ENCODE measurements at places on chromosomes 12 and 14.

- no peak for DNase-seq
Measured at GRCh38 chr12:49013428-49013827, 5.1 kb downstream of the PRKAG1 start.

DNA sequence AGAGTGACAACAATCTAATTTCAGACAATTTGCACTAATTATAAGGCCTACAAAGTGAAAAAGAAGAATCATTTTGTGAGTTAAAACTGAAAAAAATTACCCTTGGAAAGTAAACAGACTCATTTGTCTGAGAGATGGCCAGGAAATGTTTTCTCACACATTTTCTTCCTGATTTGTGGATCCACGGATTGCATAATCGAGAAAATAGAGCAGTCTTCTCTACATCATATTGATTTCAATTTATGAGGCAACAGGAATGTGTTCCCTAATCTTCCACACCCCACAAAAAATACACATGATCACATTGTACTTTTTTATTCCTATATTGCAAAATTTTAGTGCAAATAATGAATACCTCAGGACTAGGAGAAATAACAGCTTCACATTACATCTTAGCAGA is 160.8 kb downstream of the CCER1 start:
- no peak for DNase-seq

DNA sequence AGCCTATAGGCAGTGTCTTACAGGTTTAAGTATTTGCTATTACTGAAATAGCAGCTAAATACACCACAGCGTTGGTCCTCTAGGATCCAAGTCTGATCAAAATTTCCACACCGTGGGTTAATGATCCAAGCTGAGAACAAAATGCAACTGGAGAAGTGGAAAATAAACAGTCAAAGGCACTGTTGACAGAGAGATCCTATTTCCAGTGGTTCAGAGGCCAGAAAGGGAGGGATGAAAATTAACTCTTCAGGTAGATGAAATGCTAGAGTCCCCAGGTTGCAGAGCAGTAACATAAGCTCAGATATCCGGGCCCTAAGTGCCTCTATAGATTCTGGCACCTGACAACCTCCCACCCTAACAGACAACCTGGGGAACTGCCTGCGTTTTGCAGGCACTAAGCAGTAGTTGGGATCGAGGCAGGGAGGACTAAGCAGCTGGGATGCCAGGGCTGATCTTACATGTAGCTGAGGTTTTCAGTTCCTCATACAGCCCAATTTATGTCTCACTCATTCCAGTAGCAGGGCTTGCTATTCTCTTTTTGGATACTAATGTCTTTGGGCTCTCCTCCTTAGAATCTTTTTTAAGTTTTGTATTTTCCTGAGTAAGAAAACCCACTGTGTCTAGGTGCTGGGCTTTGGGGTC is 42.7 kb upstream of the CRACR2A start:
- no peak for DNase-seq

DNA sequence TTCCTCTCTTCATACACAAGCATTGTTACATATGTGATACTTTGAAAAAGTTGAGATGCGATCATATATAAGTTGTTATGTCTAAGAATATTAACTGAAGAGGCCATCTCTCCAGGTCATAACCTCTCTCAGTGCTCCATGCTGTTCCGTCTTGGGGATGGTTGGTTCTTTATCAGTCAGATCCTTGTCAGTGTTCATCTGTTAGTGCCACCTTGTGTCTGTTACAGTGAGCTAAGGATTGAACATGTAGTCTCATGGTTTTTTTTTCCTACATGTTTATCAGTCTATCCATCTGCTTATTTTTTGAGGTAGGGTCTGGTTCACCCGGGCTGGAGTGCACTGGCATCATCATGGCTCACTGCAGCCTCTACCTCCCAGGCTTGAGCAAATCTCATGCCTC is 30.5 kb downstream of the EP400 start:
- no peak for DNase-seq

DNA sequence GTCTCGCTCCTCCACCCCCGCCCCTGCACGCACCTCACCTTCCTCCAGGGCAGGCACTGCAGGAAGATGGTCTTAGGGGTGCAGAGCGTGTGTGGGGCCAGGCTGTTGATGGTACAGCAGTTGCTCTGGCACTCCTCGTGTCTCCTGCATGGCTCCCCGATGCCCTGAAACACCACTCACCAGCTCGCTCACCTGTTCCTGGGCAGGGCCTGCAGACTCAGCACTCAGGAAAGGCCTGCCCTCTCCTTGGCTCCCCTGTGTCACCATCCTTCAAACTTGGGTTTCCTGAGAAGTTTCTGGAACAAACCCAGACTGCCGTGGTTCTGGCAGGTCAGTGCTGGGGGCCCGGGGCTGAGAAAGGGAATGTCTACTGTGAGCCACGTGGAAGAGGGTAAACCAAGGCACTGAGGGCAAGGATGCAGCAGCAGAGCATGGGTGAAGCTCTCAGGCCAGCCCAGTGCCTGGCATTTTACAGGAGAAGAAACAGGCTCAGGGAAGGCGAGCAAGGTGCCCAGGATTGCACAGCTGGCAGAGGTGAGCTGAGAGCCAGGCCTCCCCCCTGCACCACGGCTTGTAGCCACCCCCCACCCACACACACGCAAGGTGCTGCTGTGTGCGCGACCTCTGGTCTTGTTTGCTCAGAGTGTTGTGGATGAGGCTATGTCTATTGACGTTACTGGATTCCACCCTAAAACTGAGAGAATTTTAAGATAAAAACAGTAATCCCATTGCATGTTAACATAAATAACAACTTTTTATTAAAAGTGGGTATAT is 5.5 kb downstream of the LRCOL1 start:
- no peak for DNase-seq

GRCh38 chr14:71713451-71713850 is 218.8 kb upstream of the RGS6 start:
- no peak for DNase-seq

GRCh38 chr14:90924621-90925340 is 108.6 kb upstream of the TTC7B start:
- DNase-seq = no peak

GRCh38 chr14:56137849-56138248 is 19.6 kb downstream of the PELI2 start:
- peak; percentile 28 for DNase-seq

DNA sequence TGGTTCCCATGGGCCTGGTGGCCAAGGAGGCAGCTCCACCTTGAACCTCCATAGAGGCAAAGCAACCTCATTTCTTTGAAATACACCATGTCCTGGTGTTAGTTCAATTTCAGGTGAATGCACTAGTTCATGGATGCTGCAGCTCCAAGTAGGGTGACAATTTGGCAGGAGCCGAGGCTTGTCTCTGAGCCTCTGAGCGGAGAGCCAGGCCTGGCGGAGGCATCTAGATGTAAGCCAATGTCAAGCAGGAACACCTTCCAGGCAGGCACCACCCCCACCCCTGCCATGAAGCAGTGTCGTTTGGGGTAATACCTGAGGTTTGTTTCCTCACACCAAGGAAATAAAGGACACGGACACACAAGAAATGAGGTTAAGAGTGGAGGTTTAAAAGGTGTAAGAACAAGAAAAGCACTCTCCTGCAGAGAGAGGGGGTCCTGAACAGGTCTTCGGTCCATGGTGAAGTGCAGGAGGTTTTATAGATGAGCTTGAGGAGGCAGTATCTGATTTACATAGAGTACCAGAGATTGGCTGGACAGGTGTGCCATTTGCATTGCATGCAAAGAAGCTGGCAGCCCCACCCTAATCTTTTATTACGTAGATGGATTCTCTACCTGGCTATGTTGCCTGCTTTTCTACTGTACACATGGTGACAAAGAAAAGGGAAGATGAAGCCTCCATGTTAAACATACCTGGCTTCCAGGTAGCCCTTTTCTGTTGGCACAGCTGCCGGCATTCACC is 60.3 kb downstream of the RIN3 start:
- no peak for DNase-seq

DNA sequence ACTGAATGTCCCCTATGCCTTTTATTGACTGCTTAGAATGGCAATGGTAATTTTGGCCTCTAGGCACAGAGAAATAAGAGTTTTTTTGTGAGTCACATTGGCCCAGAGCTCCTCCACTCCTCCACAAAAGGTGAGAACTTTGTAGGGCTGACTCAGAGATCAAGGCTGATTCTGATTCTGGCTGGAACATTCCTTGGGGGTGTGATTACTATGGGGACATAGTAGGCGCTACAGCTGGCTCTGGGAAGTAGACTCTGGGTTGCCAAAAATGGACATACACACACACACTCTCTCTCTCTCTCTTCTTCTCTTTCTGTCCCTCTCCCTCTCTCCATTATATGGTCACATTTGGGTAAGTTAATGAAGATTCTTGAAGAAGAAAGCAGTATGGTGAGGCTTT is 174.6 kb upstream of the DDHD1 start:
- DNase-seq = no peak

- no peak for DNase-seq
Measured at GRCh38 chr14:22502007-22502406, 87.0 kb downstream of the DAD1 start.

GRCh38 chr12:92221656-92222315 is 76.1 kb upstream of the BTG1 start:
- DNase-seq = no peak

DNA sequence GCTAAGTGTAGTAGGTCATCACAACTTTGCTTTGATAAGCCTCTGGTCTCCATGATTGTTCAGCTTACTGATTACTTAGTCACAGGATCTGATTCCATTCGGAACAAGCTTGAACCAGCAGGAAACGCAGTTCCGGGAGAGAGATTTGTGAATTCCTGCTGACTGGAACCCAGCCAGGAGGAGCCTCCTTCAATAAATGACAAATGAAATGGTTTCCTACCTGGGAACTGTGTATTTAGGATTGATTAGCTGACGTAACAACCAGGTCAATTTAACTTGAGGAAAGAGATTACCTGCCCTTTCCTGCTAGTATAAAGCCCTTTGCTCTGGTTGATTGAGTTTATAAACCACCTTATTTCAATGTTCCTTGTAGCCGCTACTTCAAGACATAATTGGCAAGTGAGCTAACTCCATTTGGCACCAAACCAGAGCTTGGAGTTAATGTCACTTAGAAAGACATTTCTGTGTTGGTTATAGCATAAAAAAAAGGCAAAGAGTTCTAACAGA is 35.1 kb upstream of the KCNH3 start:
- DNase-seq = no peak

DNA sequence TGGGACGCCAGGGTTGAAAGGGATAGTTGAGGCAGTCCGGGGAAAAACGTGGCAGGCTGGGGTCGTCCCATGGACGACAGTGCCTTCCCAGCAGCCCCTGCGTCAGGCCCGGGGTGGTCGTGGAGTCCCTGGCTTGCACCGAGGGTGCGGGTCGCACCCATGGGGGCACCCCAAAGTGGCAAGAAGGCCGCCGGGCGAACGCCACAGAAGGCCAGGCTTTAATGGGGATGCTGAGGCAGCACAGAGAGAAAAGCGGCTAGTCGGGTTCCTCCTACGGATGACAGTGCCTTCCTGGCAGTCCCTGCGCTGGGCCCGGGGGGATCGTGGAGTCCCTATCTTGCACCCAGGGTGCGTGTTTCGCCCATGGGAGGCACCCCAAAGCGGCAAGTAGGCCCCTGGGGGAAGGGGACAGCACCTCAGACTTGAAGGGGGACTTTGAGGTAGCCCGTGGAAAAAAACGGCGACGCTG is 158.6 kb upstream of the ALG10B start:
- no peak for DNase-seq

DNA sequence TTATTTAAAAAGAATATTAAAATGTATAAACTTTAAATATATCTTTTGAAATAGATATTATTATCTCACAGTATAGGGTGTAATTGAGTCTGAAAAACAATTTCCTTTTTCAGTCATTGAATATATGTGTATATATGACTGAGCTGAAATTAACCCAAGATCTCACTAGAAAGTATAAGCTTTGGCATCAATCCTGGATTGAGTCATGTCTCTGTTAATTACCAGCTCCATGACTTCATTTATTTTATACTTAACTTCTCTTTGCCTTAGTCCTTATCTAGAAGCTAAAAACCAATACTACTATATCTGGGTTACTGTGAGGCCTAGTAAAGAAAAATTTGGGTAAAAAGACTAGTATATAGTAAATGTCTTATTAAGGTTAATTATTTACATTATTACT is 1020.3 kb downstream of the LRFN5 start:
- no peak for DNase-seq

DNA sequence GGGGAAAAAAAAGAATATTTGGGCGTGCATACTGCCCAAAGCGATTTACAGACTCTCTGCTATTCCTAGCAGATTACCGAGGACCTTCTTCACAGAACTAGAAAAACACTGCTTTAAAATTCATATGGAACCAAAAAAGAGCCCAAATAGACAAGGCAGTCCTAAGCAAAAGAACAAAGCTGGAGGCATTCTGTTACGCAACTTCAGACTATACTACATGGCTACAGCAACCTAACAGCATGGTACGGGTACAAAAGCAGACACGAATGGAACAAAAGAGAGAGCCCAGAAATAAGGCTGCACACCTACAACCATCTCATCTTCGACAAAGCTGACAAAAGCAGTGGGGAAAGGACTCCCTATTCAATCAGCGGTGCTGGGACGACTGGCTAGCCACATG is 56.7 kb downstream of the TRAF3 start:
- no peak for DNase-seq

DNA sequence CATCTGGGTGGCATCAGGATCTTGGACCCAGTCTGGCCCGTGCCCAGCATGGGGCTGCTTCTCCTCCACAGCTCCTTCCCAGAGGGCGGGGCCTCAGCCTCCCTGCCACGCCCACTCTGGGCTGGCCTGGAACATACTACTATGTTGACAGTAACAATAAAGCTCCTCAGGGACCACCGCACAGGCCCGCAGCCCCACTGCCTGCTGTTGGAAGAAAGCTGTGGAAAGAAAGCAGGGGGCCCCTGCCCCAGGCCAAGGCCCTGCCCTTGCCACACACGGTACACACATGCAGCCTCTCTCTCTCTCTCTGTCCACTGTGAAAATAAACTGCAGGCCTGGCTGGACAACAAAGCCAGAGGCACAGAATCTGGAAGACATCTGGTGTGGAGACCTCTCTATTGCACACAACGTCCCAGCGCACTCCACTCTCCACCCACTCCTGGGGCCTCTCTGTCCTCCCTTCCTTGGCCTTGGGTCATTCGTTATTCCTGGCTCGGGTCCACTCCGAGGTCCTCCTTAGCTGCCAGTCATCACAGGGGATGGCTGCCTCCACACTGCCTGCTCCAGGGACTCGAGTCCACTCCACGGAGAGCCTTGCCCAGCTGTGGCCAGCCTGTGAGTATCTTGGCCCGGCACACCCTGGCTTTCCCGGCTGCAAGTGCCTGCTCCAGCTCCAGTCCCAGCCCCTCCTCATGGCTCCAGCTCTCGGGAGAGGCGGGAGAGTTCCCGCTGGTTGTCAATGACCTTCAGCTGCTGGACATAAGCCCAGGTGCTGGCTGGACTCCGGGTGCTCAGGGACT is 11.8 kb upstream of the ENDOU start:
- peak; percentile 52 for DNase-seq

DNA sequence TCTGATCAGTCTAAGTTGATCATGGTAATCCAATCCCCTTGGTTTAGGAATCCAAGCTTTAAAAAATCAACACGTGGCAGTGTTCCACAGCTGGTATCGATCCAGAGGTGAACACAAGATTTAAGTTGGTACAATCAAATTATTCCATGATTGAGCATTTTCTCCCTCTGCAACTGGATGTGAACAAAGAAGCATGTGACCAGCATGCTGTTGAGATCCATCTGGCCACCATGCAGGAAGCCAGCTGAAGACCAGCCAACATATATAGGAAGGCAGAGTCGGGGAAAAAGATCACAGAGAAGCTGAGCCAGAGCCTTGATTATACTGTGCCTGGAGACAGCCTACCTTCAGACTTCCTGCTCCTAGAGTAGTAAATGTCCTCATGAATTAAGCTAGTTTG is 158.3 kb downstream of the SEC23A start:
- DNase-seq = no peak

GRCh38 chr14:50375760-50376159 is 20.9 kb downstream of the CDKL1 start:
- no peak for DNase-seq

- peak; percentile 64 for DNase-seq
Measured at GRCh38 chr12:57101892-57102695, 9.1 kb downstream of the STAT6 start.
